ENCODE measurements at places on chromosomes 5 and 9. TPM values are rescaled to one million over a fixed set of nuclear protein-coding genes. Genes with fewer than 3 reads are reported as not detected.

The CDH9 gene
- not detected for total RNA-seq

GRCh38 chr5:14870337-14871213 is 1.0 kb downstream of the ANKH start:
- no peaks in the 10 kb centered on the region for H3K36me3 ChIP-seq
- H3K27me3 ChIP-seq = no peaks in the 10 kb centered on the region
- DNase-seq = peak; percentile 31
- H3K4me3 ChIP-seq = peak overlapping the region; percentile 79

The SLC6A19 gene
- not detected for total RNA-seq

DNA sequence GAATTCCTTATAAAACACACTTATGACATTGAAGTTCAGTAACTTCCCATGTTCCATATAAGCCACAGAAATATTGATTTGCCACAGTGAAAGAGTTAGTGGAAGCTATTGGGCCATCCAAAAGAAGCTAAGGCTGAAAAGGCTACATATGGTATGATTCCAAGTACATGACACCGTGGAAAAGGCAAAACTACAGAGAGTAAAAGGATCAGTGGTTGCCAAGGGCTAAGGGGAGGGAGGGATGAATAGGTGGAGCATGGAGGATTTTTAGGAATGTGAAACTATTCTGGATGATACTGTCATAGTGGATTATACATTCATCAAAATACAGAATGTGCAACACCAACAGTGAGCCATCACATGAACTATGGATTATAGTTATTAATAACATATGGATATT is 109.7 kb downstream of the F2RL2 start:
- no peaks in the 10 kb centered on the region for H3K36me3 ChIP-seq
- H3K4me3 ChIP-seq = no peak overlapping the region
- no peak overlapping the region for H3K27ac ChIP-seq
- no peaks in the 10 kb centered on the region for H3K4me1 ChIP-seq
- no peak for DNase-seq
- H3K27me3 ChIP-seq = no peaks in the 10 kb centered on the region

DNA sequence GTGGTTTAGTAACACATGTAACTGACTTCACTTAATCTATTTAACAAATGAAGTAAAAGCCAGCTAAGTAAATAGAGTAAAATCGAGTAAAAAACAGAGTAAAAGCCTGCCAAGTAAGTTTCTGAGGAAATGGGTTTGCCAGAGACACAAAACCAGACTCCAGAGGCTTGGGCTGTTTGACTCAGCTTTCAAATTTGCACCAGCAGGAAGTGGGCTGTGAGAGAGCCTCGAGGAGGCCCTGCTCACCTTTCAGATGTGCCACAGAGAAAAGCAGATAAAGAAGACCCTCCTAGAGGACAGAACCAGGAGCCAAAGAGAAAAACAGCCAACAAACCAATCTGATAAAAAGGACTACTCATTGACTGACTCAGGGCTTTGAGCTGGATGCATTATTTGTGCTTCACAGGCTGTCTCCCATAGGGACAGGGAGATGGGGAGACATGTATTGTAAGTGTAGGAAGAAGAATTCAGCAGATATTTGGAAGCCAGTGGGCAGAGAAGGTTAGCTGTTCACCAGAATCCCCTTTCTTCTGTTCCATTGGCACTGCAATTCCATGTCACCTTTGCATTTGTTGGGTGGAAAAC is 14.4 kb upstream of the AMACR start:
- no peaks in the 10 kb centered on the region for H3K27me3 ChIP-seq
- H3K36me3 ChIP-seq = no peaks in the 10 kb centered on the region
- DNase-seq = no peak
- no peak overlapping the region for H3K27ac ChIP-seq
- no peak overlapping the region for H3K4me3 ChIP-seq
- H3K4me1 ChIP-seq = no peaks in the 10 kb centered on the region

The BRD3 gene
- 14.5 TPM for total RNA-seq

- no peaks in the 10 kb centered on the region for H3K36me3 ChIP-seq
- peak overlapping the region; percentile 63 for H3K4me3 ChIP-seq
- H3K27me3 ChIP-seq = no peaks in the 10 kb centered on the region
- peaks cover 90% of the 10 kb centered on the region for H3K4me1 ChIP-seq
Measured at GRCh38 chr9:137198051-137198901, 2.3 kb downstream of the TPRN start.

The MARCOL gene
- not detected for total RNA-seq

DNA sequence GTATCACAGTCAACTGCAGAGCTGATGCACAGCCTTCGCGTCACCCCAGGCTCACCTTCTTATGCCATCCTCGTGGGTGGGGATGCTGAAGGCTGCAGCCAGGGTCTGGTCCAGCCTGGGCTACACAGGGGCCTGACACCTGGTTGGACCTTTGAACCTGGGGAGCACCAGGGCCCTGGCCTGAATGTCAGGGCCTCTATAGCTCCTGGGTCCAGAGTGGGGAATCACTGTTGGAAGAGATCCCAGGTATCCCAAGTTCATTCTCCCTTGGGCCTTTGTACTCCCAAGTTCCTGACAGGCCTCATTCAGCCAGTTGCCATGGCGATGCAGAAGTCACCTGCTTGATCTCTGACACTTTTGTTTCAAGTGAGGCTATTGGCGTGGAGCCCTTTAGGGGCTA is 43.8 kb downstream of the ZNF618 start:
- peaks cover 2% of the 10 kb centered on the region for H3K4me1 ChIP-seq
- no peak for DNase-seq
- H3K36me3 ChIP-seq = no peaks in the 10 kb centered on the region
- no peaks in the 10 kb centered on the region for H3K27me3 ChIP-seq

DNA sequence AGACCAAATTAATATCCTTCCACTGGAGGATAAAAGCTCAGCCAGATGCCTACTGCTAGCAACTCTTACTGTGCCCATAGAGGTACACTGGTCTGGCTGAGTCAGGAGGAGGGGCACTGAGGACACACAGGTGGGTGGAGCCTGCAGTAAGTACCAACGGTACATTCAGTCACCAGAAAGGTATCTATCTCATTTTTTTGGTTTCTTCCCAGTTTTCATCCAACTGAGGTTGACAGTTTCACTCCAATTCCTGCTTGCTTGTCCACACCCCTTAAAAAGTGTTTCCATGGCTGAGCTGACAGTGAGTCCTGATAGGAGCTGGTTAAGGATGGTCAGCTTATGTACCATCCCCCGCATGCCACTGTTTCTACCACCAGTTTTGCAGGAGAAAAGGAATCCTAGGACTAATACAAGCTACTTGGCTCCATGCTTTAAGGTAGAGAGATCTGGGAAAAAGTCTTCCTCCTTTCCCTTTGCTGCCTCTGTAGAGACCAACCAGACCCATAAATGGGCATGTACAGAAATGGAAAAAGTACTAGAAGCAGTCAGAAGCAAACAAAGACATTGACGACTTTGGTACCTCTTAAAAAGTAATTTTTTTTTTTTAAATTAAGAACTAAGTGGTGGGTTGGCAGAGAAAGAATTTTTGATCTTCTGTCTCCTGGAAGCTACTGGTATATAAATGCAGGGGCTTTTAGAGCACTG is 3.2 kb downstream of the ELL2 start:
- peak overlapping the region; percentile 89 for H3K4me3 ChIP-seq
- DNase-seq = peak; percentile 43
- peaks cover 73% of the 10 kb centered on the region for H3K4me1 ChIP-seq
- no peaks in the 10 kb centered on the region for H3K27me3 ChIP-seq
- no peaks in the 10 kb centered on the region for H3K36me3 ChIP-seq

The UIMC1 gene
- 39.1 TPM for total RNA-seq

DNA sequence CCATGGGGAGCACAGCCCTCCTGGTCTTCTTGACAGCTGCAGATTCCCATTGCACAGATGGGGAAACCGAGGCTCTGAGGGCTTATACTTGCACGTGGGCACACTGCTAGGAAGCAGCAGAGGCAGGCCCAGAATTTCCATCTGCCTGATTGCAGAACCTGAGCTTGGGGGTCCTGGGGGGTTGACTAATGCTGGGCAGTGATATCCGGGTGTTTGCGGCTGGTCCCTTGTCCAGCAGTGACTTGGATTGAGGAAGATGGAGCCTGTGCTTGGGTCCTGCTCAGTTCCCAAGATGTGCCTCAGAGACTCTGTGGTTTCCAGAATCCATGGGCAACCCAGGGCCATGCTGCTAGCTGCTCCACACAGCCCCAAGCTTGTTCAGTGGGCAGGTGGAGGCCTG is 91.2 kb downstream of the PHF2 start:
- no peaks in the 10 kb centered on the region for H3K4me1 ChIP-seq
- H3K27me3 ChIP-seq = no peaks in the 10 kb centered on the region
- peaks cover 58% of the 10 kb centered on the region for H3K36me3 ChIP-seq
- no peak overlapping the region for H3K4me3 ChIP-seq

DNA sequence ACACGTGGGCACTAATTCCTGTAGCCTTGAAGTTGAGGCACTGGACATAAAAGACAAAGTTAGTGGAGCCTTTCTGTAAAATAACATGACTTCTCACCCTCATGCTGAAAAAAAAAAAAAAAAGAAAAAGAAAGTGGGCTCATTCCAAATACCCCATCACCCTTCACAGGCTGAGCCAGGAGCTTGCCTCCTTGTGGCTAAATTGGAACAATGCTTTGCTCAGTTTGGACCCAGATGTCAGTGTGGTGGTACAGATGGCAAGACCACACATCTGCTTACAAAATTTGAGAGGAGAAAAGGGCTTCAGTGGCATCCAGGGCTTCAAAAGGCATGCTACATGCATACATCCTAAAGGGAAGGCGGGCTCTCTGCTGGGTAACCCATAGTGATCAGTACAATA is 342.8 kb downstream of the EBF1 start:
- no peak overlapping the region for H3K4me3 ChIP-seq
- no peaks in the 10 kb centered on the region for H3K27me3 ChIP-seq
- H3K27ac ChIP-seq = no peak overlapping the region

DNA sequence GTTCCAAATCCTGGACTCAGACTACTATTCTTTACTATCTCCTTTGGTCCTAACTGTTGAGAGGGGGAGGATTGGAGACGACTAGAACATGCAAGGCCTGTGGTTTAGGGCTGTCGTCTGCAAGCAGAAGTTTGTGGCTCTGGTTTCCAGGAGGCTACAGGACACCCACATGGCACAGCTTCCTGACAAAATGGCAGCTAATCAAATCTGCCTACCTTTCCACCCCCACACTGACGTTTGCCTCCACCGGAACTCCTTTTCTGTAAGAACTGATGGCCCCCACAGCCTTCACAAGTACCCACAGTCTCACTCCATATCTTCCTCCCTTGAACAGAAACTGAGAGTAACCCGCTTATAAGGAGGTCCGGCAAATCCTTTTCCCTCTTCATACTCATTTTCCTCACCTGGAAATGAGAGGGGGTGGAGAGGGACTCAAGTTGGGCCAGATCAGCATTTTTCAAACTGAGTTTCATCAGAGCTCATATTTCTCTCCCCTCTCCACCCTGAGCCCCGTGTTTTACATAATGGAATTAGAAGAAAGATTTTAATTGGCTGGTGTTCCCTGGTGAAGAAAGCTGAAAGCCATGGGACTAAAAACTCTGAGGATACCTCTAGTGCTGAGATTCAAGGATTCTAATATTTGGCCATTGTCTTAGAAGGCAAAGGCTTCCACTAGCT is 5.2 kb downstream of the SLC31A2 start:
- H3K27me3 ChIP-seq = no peaks in the 10 kb centered on the region
- H3K4me3 ChIP-seq = no peak overlapping the region
- no peak overlapping the region for H3K27ac ChIP-seq

DNA sequence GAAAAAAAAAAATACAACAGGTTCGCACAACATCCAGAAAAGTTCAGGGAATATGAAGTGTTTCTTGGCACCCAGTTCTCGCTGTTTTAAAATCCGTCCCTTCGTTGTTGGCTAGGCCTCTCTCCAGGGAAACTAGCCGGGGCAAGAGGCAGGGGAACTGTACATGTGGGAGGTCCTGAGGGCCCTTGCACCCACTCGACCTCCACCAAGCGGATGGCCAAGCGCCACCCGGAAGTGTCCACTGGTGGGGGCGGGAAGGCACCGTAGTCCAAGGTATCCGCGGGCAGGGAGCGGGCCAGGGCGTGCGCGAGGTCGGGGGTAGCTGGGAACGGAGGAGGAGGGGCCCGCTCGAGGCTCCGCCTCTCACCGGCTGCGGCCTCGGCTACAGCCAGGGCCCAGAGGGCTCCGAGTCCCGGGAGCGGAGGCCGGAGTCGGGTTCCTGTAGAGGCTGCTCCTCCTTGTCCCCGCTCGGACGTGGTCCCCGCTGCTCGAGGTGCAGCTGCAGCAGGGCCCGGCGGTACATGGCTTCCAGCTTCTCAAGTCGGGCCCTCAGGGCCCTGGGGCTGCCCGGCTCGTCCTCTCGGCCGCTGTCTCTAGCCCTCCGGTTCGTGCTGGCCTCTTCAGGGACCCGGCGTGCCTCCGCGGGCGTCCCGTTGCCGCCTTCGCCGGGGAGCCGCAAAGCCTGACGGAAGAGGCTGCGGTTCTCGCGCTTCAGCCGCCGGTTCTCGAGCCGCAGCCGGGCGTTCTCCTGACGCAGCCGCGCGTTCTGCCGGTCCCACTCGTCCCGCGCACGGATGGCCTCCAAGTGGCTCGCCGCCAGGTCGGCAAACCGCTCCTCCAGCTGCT is 720 bp downstream of the TUSC1 start:
- peak; percentile 86 for DNase-seq
- H3K4me1 ChIP-seq = peaks cover 22% of the 10 kb centered on the region
- peak overlapping the region; percentile 84 for H3K4me3 ChIP-seq
- peak overlapping the region; percentile 98 for H3K27ac ChIP-seq
- no peaks in the 10 kb centered on the region for H3K36me3 ChIP-seq

The KIAA0825 gene
- total RNA-seq = 5.8 TPM

The ANAPC2 gene
- total RNA-seq = 36.8 TPM

GRCh38 chr5:158877124-158877581 is 222.6 kb downstream of the EBF1 start:
- peaks cover 33% of the 10 kb centered on the region for H3K4me1 ChIP-seq
- H3K36me3 ChIP-seq = no peaks in the 10 kb centered on the region
- H3K4me3 ChIP-seq = no peak overlapping the region
- no peaks in the 10 kb centered on the region for H3K27me3 ChIP-seq

DNA sequence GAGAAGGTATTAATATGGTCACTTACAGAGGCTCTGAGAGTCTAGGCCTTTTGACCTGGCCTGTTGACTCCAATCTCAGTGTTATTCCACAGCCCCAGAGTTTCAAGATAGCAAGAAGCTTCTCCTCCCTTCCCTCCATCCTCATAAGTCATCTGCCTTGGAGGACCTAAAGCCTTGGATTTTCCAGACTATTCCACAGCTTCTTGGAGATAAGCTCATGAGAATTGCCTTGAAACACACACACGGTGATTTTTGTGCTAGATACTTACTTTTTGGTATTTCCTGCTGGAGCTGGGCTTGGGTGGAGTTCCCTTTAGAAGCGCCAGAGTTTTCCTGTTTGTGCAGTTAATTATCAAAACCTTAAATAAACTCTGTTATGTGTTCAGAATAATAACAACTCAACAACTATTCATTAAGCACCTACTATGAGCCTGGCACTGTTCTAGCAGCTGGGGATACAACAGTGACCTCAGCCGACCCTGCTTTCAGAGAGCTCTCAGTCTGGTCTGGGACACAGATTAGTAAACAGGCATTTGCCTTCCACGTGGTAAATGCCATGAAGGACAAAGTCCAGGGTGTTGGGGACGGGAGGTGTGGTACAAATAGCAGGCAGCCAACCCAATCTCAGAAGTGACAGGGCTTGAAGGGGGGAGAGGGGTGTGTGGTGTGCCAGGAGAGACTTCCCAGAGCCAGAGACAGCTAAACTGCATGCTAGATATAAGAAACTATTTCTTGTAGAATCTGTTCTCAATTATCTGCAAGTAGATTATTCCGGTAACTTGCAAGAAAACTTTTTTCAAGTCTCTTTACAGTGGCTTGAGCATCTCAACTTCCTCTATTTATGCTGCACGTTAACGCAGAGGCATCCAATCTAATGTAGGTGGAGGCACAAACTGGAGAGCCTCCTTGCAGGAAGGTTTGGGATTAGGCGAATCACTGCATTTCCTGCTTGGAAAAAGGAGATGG is 55.9 kb upstream of the KLF9 start:
- peak; percentile 73 for DNase-seq
- H3K4me1 ChIP-seq = peaks cover 60% of the 10 kb centered on the region
- H3K4me3 ChIP-seq = no peak overlapping the region
- peak overlapping the region; percentile 96 for H3K27ac ChIP-seq
- H3K36me3 ChIP-seq = no peaks in the 10 kb centered on the region

The ACOT12 gene
- total RNA-seq = not detected

The FNIP1 gene
- 86.1 TPM for total RNA-seq

Data from stomach (tissue), 19 donors.